ENCODE measurements at places on chromosomes 3 and 15.

DNA sequence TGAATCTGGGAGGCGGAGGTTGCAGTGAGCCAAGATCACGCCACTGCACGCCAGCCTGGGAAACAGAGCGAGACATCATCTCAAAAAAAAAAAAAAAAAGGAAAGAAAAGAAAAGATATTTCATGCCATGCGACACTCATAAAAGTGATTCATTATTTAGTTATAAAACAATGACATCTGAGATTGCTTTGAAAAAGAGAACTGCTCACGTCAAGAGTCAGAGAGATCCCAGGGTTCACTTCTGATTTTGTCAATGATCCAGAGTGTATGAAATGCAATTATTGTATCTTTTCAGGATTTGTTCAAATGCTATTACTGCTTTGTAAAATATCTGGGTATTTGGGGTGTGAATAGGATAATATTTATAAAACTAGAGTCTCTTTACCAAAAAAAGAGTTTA, 6.0 kb upstream of the SAMD7 start:
- DNase-seq = no peak

DNA sequence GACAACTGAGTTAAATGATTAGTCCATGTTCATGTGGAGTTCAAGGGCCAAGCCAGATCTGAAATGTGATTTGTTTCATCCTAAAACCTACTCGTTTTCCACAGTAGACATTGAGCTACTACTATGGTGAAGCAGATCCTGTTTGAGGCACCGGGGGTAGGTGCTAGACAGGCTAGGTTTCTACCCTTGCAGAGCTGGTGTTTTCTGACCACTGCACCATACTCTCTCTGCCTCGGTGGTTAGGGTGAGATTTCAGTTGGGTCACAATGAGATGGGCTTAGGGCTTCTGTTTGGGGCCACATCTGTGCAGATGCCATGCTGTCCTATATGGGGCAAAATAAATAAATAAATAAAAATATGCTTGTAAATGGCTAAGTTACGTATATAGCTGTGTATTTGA, 99.3 kb downstream of the OXNAD1 start:
- no peak for DNase-seq

GRCh38 chr3:126995926-126996512, 13.1 kb downstream of the PLXNA1 start:
- DNase-seq = no peak

GRCh38 chr3:138365253-138365555, 16.8 kb downstream of the MRAS start:
- DNase-seq = no peak

GRCh38 chr3:157491136-157491535, 12.1 kb downstream of the VEPH1 start:
- DNase-seq = no peak

- no peak for DNase-seq
Observed at GRCh38 chr15:95868970-95869369, 461.5 kb upstream of the NR2F2 start.

- no peak for DNase-seq
Observed at GRCh38 chr15:79804838-79805237, 92.0 kb downstream of the MTHFS start.

- no peak for DNase-seq
Observed at GRCh38 chr3:194637541-194638400, 4.6 kb upstream of the TMEM44 start.

DNA sequence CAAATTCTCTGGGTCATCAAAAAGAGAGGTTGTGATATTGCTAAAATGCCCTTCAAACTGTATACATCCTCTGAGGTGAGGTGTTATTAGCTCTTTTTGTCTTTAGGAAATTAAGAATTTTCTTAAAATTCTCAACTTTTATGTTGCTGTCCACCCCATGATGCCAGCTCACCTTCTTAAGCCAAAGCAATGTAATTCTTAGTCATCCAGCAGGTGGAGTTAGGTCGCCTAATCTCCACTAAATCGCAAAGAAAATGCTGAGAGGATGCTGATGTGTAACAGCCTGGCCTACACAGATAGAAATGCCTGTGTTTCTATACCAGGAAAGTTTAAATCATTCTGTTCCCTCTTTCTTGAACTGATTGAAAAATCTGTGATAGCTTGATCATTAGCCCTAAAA, 770.2 kb upstream of the ALCAM start:
- peak; percentile 18 for DNase-seq

Measured in AG09309 (cell line).